ENCODE measurements at places on chromosomes 5 and 9.

DNA sequence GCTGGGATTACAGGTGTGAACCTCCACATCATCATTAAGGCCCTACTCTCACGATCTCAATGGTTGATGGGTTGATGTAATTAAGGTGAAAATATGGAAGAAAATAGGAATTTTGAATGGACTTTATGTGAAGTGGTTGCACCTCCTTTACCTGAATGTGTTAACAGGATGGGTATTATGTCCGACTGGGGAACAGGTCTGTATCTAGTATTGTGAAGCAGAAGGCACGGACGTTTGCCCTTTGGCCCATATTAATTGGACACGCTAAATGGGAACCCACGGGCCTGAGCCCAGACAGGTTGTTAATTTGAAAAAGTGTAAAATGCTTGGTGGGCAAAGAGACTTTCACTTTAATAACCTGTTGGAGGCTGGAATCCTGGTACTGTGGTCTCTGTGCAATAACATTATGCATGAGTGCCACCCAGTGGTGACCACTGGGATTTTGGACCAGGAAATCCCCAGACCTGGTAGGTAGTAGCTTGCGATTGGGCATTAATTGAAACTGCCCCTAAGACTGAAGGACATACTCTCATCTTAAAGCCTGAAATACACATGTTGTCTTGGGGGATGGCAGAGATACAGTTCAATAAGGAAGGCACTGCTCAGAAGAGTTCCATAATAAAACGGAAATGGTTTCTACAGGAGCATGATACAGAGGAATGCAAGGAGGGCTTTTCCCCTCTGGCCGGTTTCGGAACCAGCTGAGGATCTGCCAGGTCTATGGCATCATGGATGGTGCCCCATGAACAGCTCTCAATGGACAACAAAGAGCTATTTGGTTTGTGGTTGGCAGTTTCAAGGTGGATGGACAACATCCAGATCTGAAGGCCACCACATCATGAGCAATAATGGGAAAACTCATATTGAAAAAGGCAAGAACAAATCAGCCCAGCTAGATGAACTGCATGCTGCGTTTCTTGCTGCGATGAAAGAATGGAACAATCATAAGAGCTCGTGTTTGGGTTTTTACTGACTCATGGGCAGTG lies 26.2 kb upstream of the BICD2 start:
- peak; percentile 55 for DNase-seq

DNA sequence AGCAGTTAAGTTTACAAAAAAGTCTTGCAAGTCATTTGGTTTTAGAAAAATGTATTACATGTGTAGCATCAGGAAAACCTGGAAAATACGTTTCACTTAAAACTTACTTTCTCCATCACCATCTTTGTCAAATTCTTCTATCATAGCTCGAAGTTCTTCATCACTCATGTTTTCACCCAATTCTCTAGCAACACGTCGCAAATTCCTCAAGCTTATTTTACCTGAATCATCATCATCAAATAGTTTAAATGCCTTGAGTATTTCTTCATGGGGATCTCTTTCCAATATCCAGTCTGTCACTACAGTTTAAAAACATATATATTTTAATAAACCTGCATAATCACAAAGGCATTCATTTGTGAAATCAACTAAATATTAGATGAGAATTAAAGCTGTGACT lies 10.3 kb downstream of the CETN3 start:
- no peak for DNase-seq

GRCh38 chr9:107242073-107243030 lies 40.7 kb upstream of the RAD23B start:
- DNase-seq = no peak

DNA sequence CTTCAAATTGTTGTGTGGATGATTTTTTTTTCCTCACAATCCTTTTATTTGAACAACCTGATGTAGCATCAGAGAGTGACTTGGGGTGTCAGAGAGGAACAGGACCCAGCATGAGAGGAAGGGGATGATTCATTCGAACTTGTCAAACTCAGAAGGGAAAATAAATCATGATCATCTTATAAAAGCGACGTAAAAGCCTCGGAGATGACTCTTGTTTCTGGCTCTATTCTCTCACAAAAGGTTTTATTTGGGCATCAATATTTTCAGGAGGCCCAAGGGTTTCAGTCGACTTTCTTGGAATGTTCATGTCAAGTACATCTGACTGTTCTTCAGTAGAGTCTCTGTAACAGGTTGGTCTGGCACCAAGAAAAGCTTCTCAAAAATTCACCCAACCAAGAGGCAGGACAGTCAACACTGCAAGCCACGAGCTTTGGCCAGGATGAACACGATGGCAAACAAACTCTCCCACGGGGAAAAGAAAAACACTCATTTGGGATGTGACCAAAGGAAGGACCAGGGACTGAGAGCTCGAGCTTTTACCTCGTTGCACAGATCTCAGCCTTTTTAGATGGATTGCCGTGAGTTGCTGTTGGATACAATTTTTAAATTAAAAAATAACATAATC lies 55.1 kb downstream of the ANKH start:
- DNase-seq = no peak

- no peak for DNase-seq
These were observed 40.6 kb downstream of the FAM174A start for GRCh38 chr5:100575815-100576214.

GRCh38 chr5:169763376-169764017 lies 126.4 kb downstream of the DOCK2 start:
- no peak for DNase-seq

DNA sequence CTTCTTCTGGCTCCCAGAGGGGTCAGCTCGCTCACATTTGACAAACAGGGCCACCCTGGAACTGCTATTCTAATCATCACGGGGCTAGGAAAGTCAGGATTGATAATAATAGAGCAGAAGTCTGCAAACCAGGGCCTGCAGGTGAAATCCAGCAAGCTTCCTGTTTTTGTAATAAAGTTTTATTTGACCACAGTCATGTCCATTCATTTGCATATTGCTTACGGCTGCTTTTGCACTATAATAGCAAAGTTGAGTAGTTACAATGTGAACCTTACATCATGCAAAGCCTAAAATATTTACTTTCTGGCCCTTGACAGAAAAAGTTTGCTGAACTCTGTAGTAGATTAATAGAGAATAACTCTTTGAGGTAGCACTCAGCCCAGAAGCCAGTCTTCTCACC lies 63.2 kb upstream of the CTXN3 start:
- no peak for DNase-seq

DNA sequence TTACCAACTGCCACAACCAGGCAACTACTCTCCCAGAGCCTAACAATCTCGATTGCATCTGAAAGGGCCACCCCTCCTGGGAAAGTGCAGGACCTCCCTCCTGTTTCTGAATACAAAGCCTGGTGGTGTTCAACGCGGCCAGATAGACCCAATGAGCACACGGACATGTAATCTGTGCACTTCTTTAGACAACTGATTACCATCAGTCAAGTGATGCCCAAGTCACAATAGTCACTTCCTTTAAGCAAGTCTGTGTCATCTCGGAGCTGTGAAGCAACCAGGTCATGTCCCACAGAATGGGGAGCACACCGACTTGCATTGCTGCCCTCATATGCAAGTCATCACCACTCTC lies 739 bp downstream of the C9orf72 start:
- peak; percentile 31 for DNase-seq

- peak; percentile 90 for DNase-seq
These were observed 141.4 kb downstream of the AOPEP start for GRCh38 chr9:94867842-94868312.

- no peak for DNase-seq
These were observed 49.8 kb downstream of the PRRC1 start for GRCh38 chr5:127567026-127567768.

- peak; percentile 44 for DNase-seq
These were observed 194.0 kb downstream of the EFNA5 start for GRCh38 chr5:107476783-107477182.

- DNase-seq = no peak
These were observed 20.8 kb downstream of the PAPPA start for GRCh38 chr9:116174347-116174746.

GRCh38 chr5:71471193-71471592 lies 15.7 kb downstream of the BDP1 start:
- no peak for DNase-seq

- no peak for DNase-seq
These were observed 474.0 kb downstream of the CCDC171 start for GRCh38 chr9:16026886-16027285.

DNA sequence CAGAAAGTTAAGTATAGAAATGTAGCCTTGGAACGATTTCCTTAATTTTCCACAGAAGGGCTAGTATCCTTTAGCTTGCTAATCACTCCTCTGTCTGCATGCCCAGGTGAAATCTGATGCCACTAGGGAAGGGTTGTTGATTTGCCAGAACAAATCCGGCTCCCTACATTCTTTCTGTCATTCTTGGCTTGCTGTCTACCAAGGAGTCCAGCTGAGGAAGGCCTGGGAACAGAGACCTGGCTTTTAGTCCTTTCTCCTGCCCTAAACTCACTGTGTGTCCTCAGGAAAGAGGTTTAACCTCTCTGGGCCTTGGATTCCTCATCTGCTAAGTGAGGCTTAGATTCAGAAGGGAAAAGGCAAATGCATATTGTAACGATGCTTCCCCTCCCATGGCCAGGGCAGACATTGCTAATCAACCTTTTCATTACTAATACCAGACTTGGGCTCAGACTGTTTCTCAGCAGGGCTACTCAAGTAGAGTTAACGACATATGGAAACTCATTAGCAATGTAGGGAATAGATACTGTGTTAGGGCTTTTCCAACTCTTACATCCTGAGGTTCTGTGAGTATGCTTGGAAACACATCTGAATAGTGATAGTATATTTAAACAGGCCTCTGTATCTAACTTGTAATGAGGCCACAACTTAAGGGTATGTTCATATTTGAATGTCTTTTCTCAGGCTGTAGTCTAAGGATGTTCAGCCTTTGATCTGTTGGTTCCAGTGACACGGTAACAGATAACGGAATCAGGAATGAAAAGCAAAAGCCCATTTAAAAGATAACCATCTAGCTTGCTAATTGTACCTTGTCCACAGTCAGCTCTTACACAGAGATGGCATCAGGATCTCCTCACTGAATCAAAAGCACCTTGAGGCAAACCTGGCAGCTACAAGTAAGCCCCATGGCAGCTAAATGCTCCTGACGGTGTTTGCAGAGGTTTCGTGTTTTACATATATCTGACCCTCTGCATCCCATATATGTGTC lies 4.1 kb downstream of the GALNT10 start:
- peak; percentile 22 for DNase-seq

DNA sequence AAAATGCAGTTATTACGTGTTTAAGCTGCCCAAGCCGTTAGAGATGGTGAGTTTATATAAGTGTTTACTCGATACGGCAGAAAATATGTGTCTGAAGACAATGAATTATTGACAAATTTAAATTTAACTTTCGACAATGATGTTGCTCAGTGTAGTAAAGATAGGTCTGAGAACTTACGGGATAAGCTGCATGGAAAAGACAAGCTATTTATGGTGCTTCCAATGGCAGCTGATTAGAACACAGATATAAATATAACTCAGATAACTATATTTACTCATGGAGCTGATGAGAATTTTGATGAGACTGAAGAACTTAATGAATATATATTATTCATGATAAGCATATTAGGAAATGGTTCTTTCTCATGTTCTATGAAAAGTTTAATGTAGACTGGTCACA lies 139.3 kb downstream of the AUH start:
- no peak for DNase-seq

DNA sequence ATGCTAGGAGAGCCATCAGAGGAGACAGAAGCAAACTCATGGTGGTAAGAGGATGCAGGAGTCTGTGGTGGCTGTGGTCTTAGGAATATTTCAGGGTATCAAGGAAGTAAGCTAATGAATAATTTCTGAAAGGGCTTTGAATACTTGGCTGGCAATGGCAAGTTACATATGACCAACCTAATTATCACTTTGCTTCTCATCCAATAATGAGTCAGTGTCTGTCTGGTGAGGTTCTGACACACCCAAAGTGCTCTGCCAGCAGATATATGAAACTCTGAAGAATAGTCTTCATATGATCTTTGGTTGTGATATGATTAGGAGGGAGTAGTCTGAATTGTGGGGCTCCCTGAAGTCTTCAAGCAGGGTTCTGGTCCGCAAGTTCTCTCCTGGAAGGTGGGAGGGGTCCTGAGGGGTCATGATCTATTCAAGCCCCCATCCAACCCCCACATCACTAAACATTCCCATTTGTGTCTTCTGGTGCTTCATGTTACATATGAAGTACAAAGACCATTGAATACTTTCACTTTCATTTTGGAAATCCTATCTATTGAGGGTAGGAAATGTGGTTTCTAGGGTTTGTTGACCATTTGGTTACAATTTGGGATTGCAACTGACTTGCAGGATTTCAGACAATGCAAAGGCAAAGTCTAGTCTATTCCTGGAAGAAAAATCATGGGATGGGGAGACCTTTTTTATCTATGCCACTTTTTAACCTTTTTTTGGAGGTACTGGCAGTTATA lies 199.9 kb upstream of the CDKN2B start:
- peak; percentile 66 for DNase-seq

DNA sequence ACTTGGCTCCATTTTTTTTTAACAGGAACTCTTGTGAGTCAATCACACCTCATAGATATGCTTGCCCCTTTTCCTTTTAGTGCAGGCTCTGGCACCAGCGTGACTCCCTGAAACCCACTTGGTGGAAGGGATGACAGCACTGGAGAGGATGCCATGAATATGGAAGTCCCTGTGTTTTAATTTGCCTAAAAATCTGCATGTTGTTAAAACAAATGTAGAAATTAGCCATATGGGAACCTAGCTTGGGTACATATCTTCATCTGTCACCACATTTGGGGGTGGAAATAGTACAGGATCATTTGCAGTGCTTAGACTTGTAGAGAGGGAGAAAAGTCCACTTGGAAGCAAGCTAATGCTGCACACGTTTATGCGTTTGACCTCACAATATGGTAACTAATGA lies 179.0 kb downstream of the EBF1 start:
- no peak for DNase-seq

GRCh38 chr5:135223404-135223803 lies 175.6 kb downstream of the MACROH2A1 start:
- DNase-seq = no peak

GRCh38 chr9:137084526-137084925 lies 2.3 kb upstream of the MAN1B1 start:
- DNase-seq = no peak

DNA sequence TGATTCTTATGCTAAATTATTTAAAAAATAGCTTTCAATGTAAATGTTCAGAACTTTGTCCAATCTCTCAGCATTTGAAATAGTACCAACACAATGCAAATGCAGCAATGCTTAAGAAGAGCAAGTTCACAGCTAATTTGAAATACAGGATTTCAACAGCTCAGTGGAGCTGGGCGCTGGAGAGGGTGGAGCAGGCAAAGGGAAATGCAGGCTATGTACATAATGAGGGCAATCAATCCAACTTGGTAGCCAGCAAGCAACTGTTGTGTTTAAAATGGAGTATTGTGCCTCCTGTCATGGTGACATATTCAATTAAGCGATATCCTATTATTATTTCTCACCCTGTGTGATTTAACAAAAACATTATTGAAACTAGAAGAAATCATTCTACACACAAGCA lies 568.8 kb downstream of the PSAT1 start:
- DNase-seq = no peak

GRCh38 chr9:33795819-33796218 lies 458 bp downstream of the PRSS3 start:
- DNase-seq = no peak

All from kidney glomerular epithelial cell (primary cell).